ENCODE measurements at places on chromosomes 2 and 18.

- DNase-seq, result peak; percentile 36
Measured at GRCh38 chr2:219684721-219685689, 57.6 kb downstream of the SLC4A3 start.

GRCh38 chr18:49514577-49514976 is 27.5 kb upstream of the C18orf32 start:
- no peak for DNase-seq

DNA sequence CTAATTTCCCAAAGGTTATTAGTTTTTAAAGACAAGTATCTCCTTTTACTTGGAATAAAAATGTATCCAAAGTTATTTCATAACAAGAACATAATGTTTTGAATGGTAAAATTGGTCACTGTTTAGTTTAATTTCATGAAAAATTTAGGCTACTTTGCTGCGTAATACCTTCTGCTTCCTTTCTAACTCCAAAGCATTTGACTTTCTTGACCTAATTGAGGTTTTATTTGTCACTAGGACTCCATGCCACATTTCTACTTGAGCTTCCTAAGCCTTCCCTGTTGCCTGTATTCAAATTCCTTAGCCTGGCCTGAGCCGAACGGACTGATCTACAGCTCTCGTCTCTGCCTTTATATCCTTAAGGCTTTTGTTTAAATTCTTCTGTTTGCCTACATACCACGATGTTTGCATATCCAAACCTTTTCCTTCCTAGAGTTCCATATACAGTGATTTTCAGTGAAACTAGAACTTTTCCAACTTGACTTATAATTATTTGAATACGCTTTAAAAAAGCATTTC is 25.1 kb downstream of the ARMC9 start:
- no peak for DNase-seq

DNA sequence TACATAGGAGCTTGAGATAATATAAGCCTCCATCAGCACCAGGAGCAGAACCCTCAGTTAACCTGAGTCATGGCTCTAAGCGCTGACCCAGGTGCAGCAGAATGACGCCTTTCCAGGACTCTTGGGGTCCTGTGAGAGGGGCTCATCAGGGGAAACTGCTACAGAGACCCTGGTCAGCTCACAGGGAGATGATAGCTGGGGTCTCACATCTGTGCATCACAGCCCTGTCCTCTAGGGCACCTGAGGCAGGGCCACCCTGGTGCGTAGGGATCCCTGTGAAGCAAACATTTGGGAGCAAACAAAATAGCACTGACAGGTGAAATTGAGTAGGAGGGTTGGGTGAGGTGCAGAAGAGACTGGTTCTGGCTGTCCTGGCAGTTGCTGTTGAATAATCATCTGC is 219.2 kb downstream of the SH3RF3 start:
- DNase-seq, result no peak

- no peak for DNase-seq
Measured at GRCh38 chr2:4840791-4841190, 851.4 kb upstream of the SOX11 start.

GRCh38 chr2:136137982-136138381 is 20.0 kb upstream of the CXCR4 start:
- DNase-seq, result no peak

GRCh38 chr2:16750175-16750924 is 84.7 kb upstream of the CYRIA start:
- DNase-seq, result no peak

- no peak for DNase-seq
Measured at GRCh38 chr2:15273452-15273851, 287.7 kb downstream of the NBAS start.

GRCh38 chr2:108594982-108595464 is 60.8 kb downstream of the LIMS1 start:
- DNase-seq, result no peak

DNA sequence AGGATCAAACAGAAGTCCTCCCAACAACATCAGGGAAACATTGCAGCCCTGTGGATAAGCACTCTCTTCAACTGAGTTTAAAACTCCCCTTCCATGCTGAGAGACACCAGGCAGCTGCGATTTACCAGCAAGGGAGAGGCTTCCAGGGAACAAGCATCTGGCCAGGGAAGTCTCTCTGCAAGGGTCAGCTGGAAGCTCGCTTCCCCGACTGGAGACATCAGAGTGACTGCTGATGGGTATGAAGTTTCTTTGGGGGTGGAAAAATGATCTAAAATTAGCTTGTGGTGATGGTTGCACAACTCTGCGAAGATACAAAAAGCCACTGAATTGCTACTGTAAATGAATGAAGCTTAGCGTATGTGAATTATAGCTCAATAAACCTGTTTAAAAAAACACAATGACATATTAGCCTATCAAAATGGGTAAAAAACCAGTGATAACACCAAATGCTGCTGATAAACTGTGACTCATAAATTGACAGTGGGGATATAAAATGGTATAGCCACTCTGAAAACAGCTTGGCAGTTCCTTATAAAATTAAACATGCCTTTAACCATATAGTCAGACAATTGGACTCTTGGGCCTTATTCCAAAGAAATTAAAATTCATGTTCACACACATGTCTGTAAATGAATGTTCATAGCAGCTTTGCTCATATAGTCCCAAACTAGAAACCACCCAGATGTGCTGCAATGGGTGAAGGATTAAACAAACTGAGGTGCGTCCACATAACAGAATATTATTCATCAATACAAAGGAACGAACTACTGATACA is 1082.0 kb downstream of the SOCS6 start:
- DNase-seq, result no peak

DNA sequence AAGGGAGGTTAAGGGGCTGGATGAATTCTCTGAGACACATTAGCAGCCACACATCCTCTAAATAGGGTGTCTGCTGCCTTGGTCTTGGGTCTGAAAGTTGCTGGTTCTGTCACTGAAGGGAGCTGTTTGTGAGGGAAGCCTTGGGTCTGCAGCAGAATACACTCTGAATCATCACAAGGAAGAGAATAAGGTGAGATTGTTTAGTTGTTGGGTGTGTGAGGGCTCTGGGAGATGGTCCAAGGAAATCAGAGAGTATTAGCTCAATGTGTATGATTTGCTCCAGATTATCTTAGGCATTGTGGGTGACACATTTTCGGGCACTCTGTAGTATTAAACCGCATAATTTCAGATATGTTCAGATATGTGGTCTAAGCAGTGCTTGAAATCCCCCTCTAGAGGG is 548.5 kb downstream of the SLC4A3 start:
- DNase-seq, result no peak

GRCh38 chr2:5696404-5696944 is 4.3 kb downstream of the SOX11 start:
- peak; percentile 54 for DNase-seq

GRCh38 chr2:202378001-202378400 is 1.9 kb downstream of the BMPR2 start:
- DNase-seq, result no peak

- DNase-seq, result no peak
Measured at GRCh38 chr2:54512663-54513362, 56.7 kb downstream of the SPTBN1 start.

GRCh38 chr2:104766683-104767082 is 87.2 kb upstream of the POU3F3 start:
- no peak for DNase-seq

All from D341Med (cell line).